ENCODE measurements at places on chromosomes 3 and 15.

- peak; percentile 15 for DNase-seq
Observed at GRCh38 chr15:26866298-26867199, at the start of gene GABRA5. Gene GABRA5 (plus strand): TSS chr15:26867062. CDS start chr15:26869249, 2,187 bp downstream.

DNA sequence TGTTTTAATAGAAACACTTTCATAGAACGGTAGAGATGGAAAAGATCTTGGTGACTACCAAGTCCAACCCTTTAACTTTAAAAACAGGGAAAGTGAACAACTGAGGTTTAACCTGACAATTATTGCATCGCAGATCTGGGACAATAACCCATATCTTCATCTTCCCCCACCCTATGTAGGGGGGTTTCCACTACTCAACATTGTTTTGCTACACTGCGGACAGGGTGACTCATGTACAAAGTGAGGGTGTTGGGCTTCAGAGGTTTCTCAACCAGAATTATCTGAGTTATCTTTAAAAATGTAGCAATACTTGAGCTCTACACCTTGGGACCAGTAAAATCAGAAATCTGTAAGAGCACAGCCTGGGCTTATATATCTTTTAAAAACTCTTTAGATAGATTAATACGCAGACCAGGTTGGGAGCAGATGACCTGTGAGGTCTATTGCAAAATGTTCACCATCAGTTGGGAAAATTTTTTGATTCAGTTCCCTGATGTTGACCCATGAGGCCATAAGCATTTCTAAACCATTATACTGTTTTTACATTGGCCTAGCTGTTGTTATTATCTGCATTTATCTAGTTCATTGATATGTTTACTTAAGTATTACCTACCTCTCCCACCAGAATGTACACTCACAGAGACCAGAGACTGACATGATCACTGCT, 103.6 kb upstream of the ICE2 start:
- DNase-seq: no peak

GRCh38 chr3:65101450-65101849, 413.6 kb upstream of the ADAMTS9 start:
- no peak for DNase-seq

DNA sequence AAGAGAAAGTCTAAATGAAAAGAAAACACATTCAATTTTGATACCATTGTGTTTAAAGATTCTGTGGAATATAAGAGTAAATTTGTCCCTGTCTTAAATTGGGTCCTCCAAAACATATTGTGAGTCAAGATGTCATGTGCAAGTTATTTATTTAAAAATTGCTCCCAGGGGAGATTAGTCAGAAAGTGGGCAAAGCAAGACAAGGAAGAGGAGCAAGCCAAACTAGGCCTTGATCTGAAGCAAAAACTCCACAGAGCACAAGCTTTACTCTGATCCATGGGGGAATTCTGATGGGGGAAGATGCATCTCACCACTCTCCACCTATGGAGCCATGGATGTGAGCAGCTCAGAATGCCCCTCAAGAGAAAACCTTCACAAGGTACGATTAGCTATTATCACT, 342.8 kb upstream of the IL12A start:
- DNase-seq: peak; percentile 13

- no peak for DNase-seq
Observed at GRCh38 chr3:189805375-189806067, 174.3 kb downstream of the TP63 start.

- DNase-seq: peak; percentile 58
Observed at GRCh38 chr3:132726341-132726823, 4.2 kb upstream of the NPHP3 start.

GRCh38 chr15:68354268-68354667, 76.7 kb downstream of the FEM1B start:
- DNase-seq: no peak

- DNase-seq: no peak
Observed at GRCh38 chr3:17850448-17850847, 108.0 kb upstream of the TBC1D5 start.

All from PC-3 (cell line).